Muscle of leg (tissue), 16 donors: ENCODE measurements at places on chromosomes 4 and X. TPM values are rescaled to one million over a fixed set of nuclear protein-coding genes. Genes with fewer than 3 reads are reported as not detected.

The CLGN gene
- 1.6 TPM for total RNA-seq

The FAM9B gene
- not detected for total RNA-seq

The CSAG3 gene
- not detected for total RNA-seq

The GJB1 gene
- total RNA-seq = 0.04 TPM

The NXF2B gene
- not detected for total RNA-seq

The ERAS gene
- not detected for total RNA-seq
